ENCODE measurements at places on chromosomes 1 and 21.

DNA sequence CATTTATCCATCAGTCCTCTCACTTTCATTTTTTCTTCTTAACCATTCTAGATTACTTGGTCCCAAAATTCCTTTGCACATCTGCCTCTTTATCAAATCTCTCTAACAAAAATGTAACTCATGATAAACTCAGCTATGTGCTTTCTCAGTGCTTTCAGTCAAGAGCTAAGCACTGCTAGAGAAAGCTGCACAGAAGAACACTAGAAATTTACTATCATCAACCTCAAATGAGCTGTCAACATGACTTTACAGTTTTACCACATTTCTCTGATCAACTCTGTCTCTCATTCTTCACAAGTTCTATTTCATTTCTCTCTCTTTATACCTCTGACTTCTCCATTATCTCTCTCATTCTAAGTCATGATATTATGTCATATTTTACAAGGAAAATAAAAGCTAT, 54.2 kb upstream of the PRKACB start:
- no peak for DNase-seq

DNA sequence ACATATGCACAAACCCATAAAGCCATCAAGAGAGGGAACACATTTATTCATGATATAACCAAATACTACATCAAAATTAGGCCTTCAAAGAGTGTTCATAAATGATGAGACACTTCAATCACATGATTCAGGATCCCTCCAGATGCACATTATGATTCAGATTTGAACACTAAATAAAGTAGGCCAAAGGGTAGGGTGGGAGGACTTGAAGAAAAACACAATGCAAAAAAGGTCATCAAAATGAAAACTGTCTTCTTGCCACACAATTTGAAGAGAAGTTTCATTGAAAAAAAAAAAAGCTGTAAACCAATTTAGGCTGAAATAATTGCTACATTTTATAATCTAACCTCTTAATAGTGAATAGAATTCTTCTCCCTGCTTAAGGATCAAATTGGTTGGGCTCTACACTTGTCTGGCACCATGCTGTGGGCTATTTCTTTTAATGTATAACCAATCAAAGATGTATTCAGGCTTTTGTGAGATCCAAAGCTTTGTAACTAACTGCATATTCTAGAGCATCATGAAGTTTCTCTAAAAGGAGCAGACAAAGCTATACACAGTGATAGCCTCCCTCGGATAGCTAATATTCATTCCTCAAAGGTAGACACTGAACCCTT, 58.1 kb downstream of the ZSWIM5 start:
- DNase-seq, result no peak

GRCh38 chr1:111139324-111139955, 453 bp downstream of the DRAM2 start:
- peak; percentile 51 for DNase-seq

- DNase-seq, result no peak
Observed at GRCh38 chr1:204600968-204601367, 84.6 kb downstream of the LRRN2 start.

- no peak for DNase-seq
Observed at GRCh38 chr1:165501970-165502348, 41.8 kb upstream of the LRRC52 start.

- no peak for DNase-seq
Observed at GRCh38 chr1:162065016-162065415, 4.5 kb upstream of the NOS1AP start.

GRCh38 chr1:114468047-114468446, 43.0 kb downstream of the TRIM33 start:
- DNase-seq, result no peak

DNA sequence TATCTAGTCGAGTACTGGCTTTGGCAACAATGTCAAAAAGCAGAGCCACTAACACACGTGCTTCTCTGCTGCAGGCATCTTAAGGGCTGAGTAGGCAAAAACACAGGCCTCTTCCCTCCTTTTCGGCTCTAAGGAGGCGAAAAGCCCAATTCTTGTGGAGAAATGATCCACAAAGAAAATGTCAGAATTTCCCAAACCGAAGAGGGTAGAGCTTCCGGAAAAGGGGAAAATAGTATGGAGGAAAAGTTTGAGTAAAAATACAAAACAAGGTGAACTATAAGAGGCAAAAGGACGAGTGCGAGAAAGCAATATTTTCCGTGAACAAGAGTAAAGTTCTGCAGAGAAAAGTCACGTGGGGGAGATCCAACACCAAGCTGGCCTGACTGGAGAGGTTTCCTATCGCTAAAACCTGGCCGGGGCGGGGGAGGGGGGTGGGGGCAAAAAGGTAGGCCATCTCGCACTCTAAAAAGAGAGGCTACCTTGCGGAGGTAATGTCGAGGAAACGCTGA, 551 bp downstream of the ZRANB2 start:
- no peak for DNase-seq

GRCh38 chr1:24993871-24994580, 64.0 kb upstream of the RUNX3 start:
- no peak for DNase-seq

GRCh38 chr1:199794105-199794863, 233.2 kb upstream of the NR5A2 start:
- no peak for DNase-seq

DNA sequence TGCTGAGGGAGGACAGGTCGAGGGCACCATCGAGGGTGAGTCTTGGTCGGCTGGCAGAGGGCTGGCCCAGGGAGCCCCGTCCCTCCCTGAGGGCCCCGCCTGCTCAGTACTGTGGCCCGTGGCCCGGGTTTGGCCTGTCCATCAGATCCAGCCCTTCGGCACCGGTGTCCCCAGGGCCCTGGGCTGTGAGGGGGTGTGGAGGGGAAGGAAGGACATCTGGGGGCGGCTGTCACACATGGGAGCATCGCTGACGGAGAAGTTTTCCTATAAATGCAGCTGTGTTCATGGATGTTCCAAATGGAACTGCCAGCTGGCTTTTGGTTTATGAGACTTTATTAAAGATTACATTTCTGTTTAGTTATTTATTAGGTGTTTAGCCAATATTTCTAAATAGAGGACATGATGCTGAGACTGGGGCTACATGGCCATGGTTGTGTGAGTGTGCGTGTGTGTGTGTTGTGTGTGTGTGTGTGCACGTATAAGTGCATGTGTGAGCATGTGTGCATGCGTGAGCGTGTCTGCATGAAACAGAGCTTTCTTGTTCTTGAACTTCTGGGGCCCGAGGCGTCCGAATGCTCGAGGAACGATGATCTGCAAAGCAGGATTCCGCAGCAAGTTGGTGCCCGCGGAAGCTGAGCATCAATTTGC, 54.3 kb downstream of the SLX9 start:
- DNase-seq, result no peak

DNA sequence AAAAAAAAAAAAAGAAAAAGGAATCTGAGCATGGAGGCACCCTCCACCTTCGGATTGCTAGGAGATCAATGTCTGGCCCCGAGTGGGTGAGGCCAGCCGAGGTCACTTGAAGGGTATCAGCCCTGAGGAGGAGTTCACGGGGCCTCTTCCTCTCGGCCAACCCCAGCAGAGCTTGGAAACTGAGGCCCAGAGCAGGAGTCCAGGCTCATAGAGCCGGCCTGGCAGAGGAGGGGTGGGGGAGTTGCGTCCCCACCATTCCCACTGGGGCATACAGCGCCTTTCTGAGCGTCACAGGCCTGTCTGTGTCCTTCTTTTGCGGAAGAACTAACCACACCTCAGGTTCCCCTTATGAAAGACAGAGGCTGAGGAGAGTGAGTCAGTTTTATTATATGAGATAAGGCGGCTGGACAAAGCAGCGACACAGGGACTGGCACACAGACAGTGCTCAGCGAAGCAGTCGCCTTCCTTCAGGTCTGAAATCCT, 17.1 kb upstream of the EPHA2 start:
- peak; percentile 94 for DNase-seq

- no peak for DNase-seq
Observed at GRCh38 chr1:234665975-234666605, 56.1 kb upstream of the IRF2BP2 start.

DNA sequence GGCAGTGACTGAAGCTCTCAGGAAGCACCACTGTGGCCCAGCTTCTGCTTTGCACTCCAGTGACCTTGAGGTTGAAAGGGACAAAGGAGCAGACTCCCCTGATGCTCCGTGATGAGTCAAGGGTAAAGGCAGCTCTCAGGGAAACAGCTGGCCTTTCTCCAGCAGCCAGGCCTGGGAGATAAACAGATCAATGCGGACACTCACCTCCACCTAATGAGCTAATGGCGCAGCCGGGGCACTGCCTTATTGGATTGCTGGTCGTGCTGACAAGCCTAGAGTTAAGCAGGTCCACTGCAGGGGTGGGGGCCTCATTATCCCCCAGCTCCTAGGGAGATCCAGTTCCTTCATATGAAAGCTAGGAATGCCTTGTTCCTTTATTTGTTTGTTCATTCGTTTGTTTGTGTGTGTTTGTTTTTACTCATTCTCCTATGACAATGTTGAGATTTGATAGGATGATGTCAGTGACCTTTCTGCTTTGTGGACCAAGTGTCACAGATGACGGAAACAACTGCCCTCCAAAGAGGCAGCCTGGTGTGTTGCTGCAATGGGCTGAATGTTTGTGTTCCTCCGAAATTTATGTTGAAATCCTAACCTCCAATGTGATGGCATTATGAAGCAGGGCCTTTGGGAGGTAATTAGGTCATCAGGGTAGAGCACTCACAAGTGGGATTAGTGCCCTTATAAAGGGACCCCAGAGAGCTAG, 141.4 kb upstream of the BEND5 start:
- no peak for DNase-seq

- DNase-seq, result no peak
Observed at GRCh38 chr1:24932284-24932683, 2.2 kb upstream of the RUNX3 start.

DNA sequence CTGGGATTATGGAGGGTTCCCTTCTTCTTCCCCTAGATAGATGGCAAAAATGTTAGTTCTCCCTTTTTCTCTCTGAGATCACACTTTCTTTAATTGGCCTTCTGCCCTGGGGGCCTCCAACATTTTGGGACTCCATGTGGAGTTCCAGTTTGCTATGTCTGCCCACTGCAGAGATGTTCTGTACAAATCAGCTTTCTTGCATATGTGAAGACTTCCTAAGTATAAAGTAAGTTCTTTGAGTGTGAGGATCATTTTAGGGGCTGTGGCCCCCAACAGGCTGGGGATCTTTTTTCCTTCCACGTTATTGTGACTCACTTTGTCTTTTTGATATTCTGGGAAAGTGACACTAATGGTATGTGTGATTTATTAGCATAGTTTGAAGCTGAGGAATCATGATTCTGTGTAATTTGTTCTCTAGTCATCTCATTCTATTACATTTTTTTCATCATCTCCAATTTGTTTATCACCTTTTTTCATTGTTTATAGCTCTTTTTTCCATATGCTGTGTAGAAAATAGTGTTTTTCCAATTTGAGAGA, 48.2 kb downstream of the HHAT start:
- no peak for DNase-seq

DNA sequence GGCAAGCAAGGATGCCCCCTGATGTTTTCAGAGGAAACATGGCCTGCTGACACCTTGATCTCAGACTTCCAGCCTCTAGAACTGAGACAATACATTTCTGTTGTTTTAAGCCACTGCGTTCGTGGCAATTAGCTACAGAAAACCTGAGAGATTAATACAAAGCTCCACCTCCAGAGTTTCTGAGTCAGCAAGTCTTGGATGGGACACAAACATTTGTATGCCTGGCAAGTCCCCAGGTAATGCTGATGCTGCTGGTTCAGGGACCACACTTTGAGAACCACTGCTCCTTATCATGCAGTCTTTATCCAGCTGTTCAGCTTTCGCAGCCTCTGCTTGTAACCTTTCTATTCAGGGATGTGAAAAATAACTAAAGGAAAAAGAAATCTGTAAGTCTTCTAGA, 565.7 kb upstream of the PLXNA2 start:
- DNase-seq, result no peak

GRCh38 chr21:25512095-25513081, 94.9 kb downstream of the MRPL39 start:
- no peak for DNase-seq

- DNase-seq, result no peak
Observed at GRCh38 chr1:192678099-192678498, 42.2 kb downstream of the RGS13 start.

DNA sequence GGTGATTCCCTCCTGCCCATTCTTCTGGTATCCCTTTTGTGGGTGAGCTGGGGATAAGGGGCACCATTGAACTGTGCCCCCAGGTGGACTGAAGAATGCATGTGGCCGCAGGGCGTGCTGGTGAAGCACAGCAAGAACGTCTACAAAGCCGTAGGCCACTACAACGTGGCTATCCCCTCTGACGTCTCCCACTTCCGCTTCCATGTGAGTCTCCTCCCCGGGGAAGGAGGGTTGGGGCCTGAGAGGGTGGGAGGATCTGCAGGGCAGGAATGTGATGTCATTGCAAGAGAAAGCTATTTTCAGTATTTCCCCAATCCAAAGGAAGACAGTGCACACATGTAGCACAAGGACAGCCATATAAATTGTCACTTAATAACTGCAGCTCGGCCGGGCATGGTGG, 7.5 kb upstream of the KPNA6 start:
- no peak for DNase-seq

DNA sequence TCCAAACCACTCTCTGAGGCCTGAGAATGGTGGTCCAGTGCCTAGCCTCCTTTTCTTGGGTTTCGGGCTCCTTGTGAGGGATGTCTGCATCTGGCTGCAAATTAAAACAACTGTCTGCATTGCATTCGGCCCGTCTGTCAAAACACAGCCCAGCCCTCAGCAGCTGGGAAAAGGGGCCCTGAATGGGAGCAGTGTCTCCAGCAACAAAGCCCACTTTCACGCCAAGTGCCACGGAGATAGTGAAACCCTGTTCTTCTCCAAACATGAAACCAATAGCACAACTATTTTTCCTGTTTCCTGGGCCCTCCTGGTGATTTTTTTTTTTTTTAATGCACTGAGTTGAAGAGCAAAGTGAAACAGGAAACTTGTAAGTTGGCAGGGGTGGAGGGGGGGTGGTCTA, 138.4 kb downstream of the PLXNA2 start:
- no peak for DNase-seq

DNA sequence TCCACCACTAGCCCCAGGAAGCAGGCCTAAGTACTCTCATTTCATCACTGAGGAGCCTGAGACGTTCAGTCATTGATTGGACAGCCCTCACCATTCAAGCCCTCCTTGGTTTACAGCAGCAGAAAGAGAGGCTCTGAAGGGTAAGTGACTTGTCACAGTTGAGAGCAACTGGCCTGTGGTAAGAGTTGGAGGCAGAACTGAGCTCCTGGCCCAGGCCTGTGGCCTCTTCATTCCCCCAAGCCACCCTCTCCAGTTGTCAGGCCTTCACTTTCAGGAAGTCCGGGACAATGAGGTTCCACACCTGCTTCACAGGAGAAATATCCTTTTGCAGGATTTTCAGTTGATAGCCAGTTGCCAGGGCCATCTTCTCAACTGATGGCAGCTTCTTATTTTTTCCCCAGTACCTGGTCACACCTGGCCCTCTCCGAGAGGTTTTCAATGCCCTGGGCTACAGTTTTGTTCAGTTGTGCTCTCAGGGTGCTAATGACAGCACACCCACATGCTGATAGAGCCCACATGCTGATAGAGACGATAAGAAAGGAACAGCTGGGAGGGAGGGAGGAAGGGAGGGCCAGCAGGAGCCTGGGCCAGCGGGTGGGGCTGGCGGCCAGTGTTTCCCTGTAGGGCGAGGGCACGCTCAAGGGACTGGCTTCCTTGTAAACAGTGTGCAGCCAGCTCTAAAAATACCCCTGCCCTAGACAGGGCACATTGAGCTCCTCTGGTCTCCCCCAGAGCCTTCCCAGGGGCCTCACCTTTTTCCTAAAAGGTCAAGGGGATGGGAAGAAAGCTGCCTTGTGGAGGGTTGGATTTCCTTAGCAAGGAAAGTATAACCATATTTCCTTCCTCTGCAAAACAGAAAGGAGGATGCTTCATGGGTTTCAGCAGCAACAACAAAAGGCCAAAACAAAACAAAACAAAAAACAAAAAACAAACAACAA, 112.7 kb upstream of the JUN start:
- DNase-seq, result no peak

Measured in RCC 7860 (cell line).